ENCODE measurements at places on chromosomes 6 and 20.

GRCh38 chr6:119678961-119679360, 329.4 kb upstream of the MAN1A1 start:
- DNase-seq = no peak

DNA sequence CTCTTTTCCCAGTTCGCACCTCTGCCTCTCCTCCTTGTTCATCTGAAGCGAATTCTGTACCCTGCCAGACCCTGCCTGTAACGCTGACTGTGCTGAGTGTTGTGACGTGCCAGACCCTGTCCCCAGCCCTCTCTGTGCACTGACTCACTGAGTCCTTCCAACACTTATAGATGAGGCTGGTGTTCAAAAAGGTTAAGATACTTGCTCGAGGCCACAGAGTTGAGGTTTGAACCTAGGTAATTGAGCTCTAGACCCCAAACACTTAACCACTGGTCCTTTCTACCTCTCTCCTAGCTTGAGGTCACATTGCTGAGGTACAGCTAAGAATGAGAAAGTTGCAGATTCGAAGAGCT, 45.7 kb upstream of the NEDD9 start:
- DNase-seq = no peak

- DNase-seq = no peak
Measured at GRCh38 chr20:64154590-64155257, 9.5 kb upstream of the MYT1 start.

- DNase-seq = no peak
Measured at GRCh38 chr20:48224533-48225050, 439.3 kb upstream of the SULF2 start.

- no peak for DNase-seq
Measured at GRCh38 chr6:17292600-17293133, 11.5 kb downstream of the RBM24 start.

DNA sequence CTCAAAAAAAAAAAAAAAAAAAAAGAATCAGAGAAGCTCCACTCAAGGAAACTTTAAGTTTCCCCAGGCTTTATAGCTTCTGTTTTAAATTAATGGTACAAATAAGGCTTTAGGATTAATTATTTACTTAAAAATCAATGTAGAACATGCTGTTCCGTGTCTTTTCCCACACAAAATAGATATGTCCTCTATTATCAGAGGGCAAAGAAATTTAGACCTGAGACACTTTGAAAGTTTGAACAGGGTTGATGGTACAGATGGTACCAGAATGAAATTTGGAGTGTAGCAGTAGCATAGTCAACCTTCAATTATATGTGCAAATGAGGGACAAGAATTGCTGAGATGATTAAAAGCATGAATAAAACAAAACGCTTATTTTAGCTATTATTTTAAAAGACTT, 32.2 kb upstream of the REV3L start:
- no peak for DNase-seq

- no peak for DNase-seq
Measured at GRCh38 chr6:33979750-33980149, 166.1 kb downstream of the GRM4 start.

- DNase-seq = no peak
Measured at GRCh38 chr6:33314943-33315792, 1.3 kb upstream of the TAPBP start.

GRCh38 chr20:58852543-58853271, at the start of gene GNAS:
Gene GNAS (plus strand): TSS chr20:58852716.
- no peak for DNase-seq

GRCh38 chr6:87407561-87407900, 241 bp upstream of the CFAP206 start:
- DNase-seq = no peak

GRCh38 chr20:59448851-59449444, 148.5 kb downstream of the EDN3 start:
- DNase-seq = peak; percentile 5

DNA sequence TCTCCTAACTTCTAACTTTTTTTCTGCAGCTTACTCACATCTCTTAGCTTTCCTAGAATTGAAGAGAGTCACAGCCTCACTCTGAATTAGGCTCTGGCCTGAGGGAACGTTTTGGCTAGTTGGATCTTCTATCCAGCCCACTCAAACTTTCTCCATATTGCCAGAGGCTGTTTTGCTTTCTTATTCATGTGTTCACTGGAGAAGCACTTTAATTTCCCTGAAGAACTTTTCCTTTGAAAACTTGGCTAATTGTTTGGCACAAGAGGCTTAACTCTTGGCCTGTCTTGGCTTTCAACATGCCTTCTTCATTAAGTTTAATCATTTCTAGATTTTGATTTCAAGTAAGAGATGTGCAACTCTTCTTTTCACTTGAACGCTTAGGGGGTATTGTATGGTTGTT, 138.2 kb upstream of the PLCB4 start:
- DNase-seq = no peak

- no peak for DNase-seq
Measured at GRCh38 chr6:100665041-100665380, 200.3 kb upstream of the SIM1 start.

- no peak for DNase-seq
Measured at GRCh38 chr6:130872250-130873095, 45.3 kb downstream of the SMLR1 start.

DNA sequence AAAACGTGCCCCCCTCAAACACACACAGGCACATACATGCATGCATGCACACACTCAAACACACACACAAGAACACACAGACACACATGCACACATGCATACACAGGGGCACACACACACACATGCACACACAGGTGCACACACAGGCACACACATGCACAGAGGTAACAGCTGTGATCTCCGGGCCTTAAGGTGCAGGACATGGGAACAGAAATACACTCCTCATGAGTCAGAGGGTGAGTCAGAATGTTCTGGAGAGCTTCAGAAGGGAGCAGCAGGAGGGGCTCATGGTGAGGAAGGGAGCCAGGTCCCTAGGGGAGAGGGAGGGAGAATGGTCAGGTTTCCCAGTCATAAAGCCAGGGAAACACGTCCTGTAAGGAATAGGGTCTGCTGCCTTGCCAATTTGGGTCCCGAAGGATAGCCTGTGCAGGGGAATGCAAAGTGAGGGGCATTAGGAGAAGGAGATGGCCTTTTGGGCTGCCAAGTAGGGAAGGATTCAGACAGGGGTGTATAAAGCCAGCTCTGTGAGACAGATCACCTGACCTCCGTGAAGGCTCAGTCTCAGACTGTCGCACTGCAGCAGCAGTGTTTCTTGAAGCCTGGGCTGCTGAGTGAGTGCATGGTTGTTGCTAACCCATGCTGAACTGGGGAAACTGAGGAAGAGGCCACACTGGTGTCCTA, 123.9 kb downstream of the MAFB start:
- peak; percentile 14 for DNase-seq

GRCh38 chr6:22682979-22683378, 113.6 kb downstream of the HDGFL1 start:
- no peak for DNase-seq

- DNase-seq = no peak
Measured at GRCh38 chr6:13544454-13545186, 29.8 kb upstream of the SIRT5 start.

DNA sequence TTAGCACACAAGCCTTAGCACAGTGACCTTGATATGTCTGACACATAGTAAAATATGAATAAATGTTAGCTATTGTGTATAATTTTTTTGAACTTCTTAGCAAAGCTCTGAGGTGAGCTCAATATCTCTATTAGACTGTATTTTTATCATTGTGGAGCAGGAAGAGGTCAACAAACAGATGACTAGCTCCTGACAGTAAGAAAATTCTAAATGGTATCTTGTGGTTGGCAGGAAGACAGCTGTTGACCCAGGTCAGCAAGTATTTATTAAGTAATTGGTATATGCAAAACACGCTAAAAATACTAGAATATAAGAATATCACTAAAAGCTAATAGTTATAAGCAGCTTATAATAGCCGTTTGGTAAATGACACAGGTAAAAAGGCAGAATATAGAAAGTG, 77.5 kb upstream of the MARCKS start:
- no peak for DNase-seq

GRCh38 chr6:37314487-37315156, 39.2 kb upstream of the RNF8 start:
- no peak for DNase-seq

- no peak for DNase-seq
Measured at GRCh38 chr20:3669710-3670367, 6.6 kb upstream of the GFRA4 start.

GRCh38 chr6:152642578-152643375, 5.6 kb upstream of the SYNE1 start:
- DNase-seq = no peak

GRCh38 chr6:53536561-53536960, 8.3 kb downstream of the GCLC start:
- DNase-seq = no peak

DNA sequence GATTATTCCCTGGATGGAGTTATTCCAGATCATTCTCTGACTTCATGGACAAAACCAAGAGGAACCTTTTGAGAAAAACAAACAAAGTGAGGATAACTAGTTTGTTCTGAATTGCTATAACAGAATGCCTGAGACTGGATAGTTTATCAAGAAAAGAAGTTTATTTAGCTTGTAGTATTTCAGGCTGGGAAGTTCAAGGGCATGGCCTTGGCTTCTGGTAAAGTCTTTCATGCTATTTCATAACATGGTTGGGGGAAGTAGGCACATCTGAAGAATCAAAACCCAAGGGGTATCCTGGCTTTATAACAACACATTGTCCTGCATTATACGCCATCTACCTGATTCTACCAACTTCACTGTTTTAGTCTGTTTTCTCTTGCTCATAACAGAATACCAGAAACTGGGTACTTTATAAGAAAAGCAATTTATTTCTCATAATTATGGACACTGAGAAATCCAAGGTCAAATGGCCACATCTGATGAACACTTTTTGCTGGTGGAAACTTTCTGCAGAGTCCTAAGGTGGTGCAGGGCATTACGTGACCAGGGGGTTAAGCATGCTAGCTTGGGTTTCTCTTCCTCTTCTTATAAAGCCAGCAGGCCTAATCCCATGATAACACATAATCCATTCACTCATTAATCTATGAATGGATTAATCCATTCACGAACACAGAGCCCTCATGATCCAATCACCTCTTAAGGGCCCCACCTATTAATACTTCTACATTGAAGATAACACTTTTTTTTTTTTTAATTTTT, 186.1 kb upstream of the PRSS16 start:
- no peak for DNase-seq

GRCh38 chr6:108171291-108171917, 5.6 kb downstream of the NR2E1 start:
- no peak for DNase-seq

GRCh38 chr6:41594326-41594725, 43.9 kb upstream of the MDFI start:
- no peak for DNase-seq

DNA sequence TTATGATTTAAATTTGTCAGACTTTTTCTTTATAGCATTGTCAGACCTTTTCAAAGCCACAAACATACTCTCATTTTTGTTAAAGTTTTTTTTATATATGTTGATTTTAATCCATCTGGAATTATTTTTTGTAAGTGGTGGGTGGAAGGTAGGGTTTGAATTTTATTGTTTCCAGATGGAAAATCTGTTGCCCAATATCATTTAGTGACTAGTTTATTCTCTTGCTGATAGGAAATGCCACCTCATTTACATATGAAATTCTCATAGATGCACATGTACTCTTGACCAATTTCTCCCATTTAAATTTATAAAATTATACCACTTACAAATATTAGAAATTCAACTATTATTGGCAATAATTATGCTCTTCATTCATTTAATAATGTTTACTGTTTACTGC, 52.1 kb upstream of the PLCB1 start:
- no peak for DNase-seq

- DNase-seq = no peak
Measured at GRCh38 chr20:17066902-17067301, 159.9 kb upstream of the PCSK2 start.

DNA sequence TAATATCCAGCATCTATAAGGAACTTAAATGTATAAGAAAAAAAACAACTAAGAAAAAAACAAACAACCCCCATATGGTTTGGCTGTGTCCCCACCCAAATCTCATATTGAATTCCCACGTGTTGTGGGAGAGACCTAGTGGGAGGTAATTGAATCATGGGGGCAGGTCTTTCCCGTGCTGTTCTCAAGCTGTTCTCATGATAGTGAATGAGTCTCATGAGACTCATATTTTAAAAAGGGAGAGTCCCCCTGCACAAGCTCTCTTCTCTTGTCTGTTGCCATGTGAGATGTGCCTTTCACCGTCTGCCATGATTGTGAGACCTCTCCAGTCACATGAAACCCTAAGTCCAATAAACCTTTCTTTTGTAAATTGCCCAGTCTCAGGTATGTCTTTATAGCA, 105.7 kb upstream of the GJE1 start:
- no peak for DNase-seq

- no peak for DNase-seq
Measured at GRCh38 chr20:34622821-34623451, 54.0 kb downstream of the PIGU start.

GRCh38 chr6:109349419-109349987, 32.8 kb downstream of the CD164 start:
- peak; percentile 33 for DNase-seq

DNA sequence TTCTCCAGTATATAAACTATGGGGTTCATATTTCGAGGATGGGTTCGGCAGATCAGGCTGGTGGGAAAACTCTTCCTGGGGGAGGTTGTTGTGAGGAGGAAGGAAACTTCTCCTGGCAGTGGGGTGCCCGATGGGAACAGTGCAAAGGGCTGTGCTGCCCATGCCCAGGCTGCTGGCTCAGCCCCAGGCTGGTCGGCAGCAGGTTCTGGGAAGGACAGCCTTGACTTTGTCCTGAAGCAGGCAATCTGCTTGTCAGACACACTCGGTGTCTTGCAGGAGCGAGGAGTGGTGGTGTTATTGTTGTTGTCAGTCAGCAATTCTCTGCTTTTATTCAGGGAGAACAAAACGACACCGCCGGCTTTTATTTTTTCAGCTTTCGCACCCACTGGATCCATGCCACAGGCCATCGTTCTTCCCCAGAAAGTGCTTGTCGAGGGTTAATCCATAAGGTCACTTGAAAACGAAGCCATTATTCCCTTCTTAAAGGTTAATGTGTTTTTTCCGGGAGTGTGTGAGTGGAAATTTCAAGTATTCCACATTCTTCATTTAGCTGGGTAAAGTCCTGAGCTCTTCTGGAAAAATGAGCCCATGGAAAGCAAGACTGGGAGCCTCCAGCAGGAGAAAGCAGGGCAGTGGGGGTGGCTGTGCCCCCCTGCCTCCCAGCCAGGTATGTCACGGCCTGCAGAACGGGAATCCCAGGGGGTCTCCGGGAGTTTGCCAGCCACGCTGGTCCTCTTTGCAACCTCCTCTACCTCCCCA, 57.0 kb upstream of the STX16 start:
- no peak for DNase-seq

- DNase-seq = no peak
Measured at GRCh38 chr6:1500913-1501312, 108.8 kb upstream of the FOXC1 start.

- DNase-seq = no peak
Measured at GRCh38 chr6:31128093-31128676, 7.9 kb upstream of the CDSN start.

- no peak for DNase-seq
Measured at GRCh38 chr20:59925899-59926298, 7.5 kb downstream of the SYCP2 start.

DNA sequence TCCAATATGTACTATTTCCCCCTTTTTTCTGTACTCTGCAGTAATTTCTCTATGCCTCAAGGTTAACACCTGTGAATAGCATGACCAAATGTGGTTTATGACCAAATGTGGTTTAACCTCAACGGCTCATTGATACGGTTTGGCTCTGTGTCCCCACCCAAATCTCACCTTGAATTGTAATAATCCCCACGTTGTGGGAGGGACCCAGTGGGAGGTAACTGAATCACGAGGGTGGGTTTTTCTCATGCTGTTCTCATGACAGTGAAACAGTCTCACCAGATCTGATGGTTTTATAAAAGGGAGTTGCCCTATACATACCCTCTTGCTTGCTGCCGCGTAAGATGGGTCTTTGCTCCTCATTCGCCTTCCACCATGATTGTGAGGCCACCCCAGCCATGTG, 18.7 kb downstream of the DEK start:
- DNase-seq = no peak
